ENCODE measurements at places on chromosomes 1 and 21.

GRCh38 chr1:197195100-197195499 is 48.6 kb upstream of the ASPM start:
- DNase-seq, result no peak

GRCh38 chr1:15915991-15916390 is 59.9 kb downstream of the ZBTB17 start:
- DNase-seq, result no peak

- DNase-seq, result no peak
Measured at GRCh38 chr1:51276286-51276685, 40.2 kb downstream of the RNF11 start.

- DNase-seq, result no peak
Measured at GRCh38 chr1:246106342-246106763, 400.7 kb downstream of the SMYD3 start.

DNA sequence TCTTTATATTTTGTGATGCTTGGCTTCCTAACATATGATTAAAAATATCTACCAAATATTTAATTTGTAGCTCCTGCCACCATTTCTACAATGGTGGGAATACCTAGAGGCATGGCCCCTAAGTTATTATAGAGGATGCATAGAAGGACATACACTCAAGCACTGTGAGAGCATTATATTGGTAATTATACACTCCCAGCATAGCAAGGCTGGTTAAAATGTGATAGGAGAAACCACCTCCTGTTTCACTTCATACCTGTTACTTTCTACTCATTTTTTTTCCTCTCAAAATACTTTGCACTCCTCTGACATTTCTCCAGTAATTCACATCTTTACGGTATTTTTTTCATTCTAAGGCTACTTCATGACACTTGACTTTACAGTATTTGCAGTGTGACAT is 92.9 kb downstream of the HS2ST1 start:
- DNase-seq, result no peak

Data from stimulated activated CD4-positive, alpha-beta T cell treated with anti-CD3 and anti-CD28 coated beads, Interleukin-1b, Interleukin-23, amount 100 ng/mL, for 4 hours (primary cell).